ENCODE measurements at places on chromosomes 16 and 17.
A peak's percentile ranks its signal among the peaks of the same experiment; 100 is the strongest.

DNA sequence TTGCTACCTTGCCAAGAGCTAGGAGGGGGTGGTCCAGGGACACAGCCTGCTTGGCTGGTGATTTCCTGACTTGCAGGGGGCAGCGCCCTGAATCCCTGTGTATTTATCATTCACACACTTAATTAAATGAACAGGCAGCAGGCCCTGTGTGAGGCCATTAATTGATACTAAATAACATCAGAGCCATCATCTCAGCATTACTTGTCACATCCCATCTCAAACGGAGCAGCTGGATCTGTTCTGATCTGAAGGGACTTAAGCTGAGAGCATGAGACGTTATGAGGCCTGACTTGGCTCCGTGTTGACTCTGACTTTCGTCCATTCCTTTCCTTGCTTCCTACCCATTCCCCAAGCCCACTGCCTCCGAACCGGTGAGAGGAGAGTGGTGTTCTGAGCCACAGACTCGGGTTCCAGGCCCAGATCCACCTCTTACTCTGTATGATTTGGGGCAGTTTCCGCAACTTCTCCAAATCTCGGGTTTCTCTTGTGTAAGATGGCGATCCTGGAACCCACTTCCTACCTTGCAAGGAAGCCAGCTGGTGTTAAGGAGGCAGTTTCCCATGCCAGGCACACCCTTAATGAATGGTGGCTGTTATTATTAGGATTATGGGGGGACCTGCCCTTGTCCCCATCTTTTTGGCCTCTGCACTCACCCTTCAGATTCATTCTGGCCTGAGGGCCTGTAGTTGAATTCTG is 33.8 kb downstream of the CACNA1G start:
- DNase-seq: no peak

GRCh38 chr17:78132084-78132676 is 1.6 kb downstream of the TMC8 start:
- peak; percentile 74 for DNase-seq

DNA sequence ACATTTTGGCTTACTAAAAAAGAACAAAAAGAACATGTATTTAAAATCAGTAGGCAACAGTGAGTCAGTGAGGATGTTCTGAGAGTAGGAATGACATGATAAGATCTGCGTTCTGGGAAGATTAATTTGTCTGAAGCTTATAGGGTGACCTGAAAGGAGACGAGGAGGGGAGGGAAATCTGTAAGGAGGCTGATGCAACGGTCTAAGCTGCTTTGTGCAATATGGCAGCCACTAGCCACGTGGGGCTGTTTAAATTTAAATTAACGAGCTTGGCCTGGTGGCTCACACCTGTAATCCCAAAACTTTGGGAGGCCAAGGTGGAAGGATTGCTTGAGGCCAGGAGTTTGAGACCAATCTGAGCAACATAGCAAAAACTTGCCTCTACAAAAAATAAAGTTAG is 181.6 kb upstream of the CACNG3 start:
- DNase-seq: no peak

- no peak for DNase-seq
Measured at GRCh38 chr17:77740481-77740880, 218.0 kb upstream of the TNRC6C start.

- no peak for DNase-seq
Measured at GRCh38 chr16:9264067-9264466, 172.6 kb downstream of the HAPSTR1 start.

GRCh38 chr17:40560592-40561293 is 4.5 kb downstream of the CCR7 start:
- peak; percentile 93 for DNase-seq

DNA sequence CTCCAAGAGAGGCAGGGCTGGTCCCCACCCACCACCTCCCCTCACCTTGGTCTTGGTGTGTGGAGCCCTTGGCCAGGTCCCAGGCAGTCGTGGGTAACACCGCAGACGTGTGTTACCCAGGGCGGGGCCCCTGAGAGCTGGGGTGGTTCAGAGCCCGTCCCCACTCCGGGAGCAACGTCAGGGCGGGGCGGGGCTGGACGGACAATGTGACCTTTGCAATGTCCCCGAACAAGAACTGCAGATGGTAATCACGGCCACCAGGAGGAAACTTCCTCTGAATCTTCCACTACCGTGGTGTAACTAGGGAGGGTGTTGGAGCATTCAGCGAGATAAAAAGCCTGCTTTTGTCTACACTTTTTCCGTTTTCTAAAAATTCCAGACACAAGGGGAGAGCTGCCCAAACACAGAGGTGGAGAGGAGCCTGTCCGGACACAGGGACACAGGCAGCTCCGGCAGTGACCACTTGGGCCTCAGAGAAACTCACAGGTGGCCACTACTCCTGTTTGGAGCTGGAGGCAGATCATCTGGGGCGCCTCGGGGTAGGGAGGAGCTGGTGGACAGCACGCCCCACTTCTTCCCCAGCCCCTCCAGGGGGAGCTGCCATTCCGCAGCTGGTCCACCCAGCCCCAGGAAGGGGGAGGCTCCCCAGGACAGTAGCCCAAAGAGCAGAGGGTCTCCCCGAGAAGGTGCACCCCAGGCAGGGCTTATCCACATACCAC is 14.2 kb upstream of the SLC38A10 start:
- peak; percentile 23 for DNase-seq

- no peak for DNase-seq
Measured at GRCh38 chr16:12303653-12304052, 327.1 kb downstream of the SNX29 start.

- no peak for DNase-seq
Measured at GRCh38 chr16:17949141-17949981, 387.2 kb downstream of the NPIPA8 start.

GRCh38 chr16:51111759-51112158 is 39.3 kb downstream of the SALL1 start:
- DNase-seq: no peak

GRCh38 chr16:68999114-68999513 is 106.3 kb upstream of the HAS3 start:
- DNase-seq: no peak

GRCh38 chr16:31377210-31377903 is 15.8 kb upstream of the ITGAD start:
- no peak for DNase-seq

DNA sequence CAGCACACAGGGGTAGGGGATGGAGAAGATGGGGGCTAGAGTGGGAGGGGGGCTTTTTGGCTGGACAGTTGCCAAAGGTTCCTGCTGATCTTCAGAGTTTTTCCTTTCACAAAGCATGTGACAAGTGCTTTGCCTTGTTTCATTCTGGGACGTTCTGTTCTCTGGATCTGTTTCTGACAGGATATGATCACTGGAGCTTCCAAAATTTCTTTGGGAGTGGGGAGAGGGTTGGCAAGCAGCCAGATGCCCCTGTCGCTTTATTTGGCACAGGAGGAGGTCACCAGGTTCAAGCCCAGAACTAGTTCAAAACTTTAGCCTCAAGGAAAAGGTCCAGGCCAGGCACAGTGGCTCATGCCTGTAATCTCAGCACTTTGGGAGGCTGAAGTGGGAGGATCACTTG is 68.5 kb upstream of the TBX2 start:
- DNase-seq: no peak

GRCh38 chr16:50681021-50681885 is at the start of gene SNX20:
Gene SNX20 (minus strand): TSS chr16:50681312. CDS start chr16:50677526, 3,786 bp downstream.
- DNase-seq: peak; percentile 82

- DNase-seq: peak; percentile 70
Measured at GRCh38 chr16:20904507-20905081, 4.0 kb downstream of the LYRM1 start.

- no peak for DNase-seq
Measured at GRCh38 chr17:50832267-50832863, 3.0 kb upstream of the WFIKKN2 start.

GRCh38 chr16:85735225-85735635 is 15.7 kb downstream of the C16orf74 start:
- peak; percentile 26 for DNase-seq

- no peak for DNase-seq
Measured at GRCh38 chr16:87201790-87202189, 115.4 kb downstream of the C16orf95 start.

DNA sequence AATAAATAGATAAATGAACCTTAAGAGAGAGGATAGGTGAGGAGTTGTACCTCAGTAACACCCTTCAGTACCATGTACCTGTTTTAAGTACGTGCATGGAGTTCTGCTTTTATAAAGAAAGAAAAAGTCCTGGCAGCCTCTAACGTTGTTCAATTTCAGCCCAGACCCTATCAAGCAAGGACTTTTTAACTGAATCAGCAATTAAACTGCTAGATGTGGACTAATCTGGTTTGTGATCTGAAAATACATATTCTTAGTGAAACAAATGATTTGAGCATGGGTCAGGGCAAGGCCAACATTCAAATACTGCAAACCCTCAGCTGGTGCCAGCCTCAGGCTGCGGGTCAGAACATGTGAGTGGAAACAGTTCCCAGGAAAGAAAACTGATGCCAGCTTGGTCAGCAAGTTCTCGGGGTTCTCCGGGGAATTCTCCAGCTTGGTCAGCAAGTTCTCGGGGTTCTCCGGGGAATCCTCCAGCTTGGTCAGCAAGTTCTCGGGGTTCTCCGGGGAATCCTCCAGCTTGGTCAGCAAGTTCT is 84.5 kb downstream of the MRM3 start:
- DNase-seq: no peak

- no peak for DNase-seq
Measured at GRCh38 chr17:9905902-9906301, 831 bp upstream of the RCVRN start.

- DNase-seq: no peak
Measured at GRCh38 chr17:4040784-4041183, 76.5 kb upstream of the ATP2A3 start.

DNA sequence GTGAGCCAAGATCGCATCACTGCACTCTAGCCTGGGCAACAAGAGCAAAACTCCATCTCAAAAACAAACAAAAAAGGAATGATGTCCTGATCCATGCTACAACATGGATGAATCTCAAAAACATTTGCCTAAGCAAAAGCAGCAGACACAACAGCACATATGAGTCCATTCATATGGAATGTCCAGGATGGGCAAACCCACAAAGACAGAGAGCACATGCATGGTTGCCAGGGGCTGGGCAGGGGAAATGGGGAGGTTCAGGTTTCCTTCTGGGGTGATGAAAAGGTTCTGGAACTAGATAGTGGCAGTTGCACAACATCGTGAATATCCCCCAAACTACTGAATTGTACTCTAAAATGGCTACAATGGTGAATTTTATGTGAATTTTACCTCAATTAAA is 35.3 kb upstream of the RAI1 start:
- DNase-seq: no peak
